ENCODE measurements at places on chromosomes 3 and 15. TPM values are rescaled to one million over a fixed set of nuclear protein-coding genes. Genes with fewer than 3 reads are reported as not detected.

CLDN11 gene
- 0.70 TPM for polyA plus RNA-seq

CHRNA3 gene
- polyA plus RNA-seq = 0.48 TPM

LRRN1 gene
- polyA plus RNA-seq = 0.20 TPM

NTRK3 gene
- polyA plus RNA-seq = 1.6 TPM

B3GALNT1 gene
- 2.4 TPM for polyA plus RNA-seq

HYAL1 gene
- polyA plus RNA-seq = 46.6 TPM

GPR176 gene
- 2.7 TPM for polyA plus RNA-seq

DUOX2 gene
- polyA plus RNA-seq = 0.10 TPM

SAMD7 gene
- 0.08 TPM for polyA plus RNA-seq

DUOXA1 gene
- polyA plus RNA-seq = 0.04 TPM

SERPINI2 gene
- 0.15 TPM for polyA plus RNA-seq

TRIM71 gene
- 0.02 TPM for polyA plus RNA-seq

KLF15 gene
- polyA plus RNA-seq = 0.63 TPM

PLSCR5 gene
- polyA plus RNA-seq = not detected

ALS2CL gene
- polyA plus RNA-seq = 61.2 TPM

TMEM62 gene
- 35.5 TPM for polyA plus RNA-seq

All from spleen (tissue), 13 donors.